ENCODE measurements at places on chromosomes 6 and 20.

- no peak for DNase-seq
Observed at GRCh38 chr6:5898563-5898962, 108.2 kb downstream of the NRN1 start.

DNA sequence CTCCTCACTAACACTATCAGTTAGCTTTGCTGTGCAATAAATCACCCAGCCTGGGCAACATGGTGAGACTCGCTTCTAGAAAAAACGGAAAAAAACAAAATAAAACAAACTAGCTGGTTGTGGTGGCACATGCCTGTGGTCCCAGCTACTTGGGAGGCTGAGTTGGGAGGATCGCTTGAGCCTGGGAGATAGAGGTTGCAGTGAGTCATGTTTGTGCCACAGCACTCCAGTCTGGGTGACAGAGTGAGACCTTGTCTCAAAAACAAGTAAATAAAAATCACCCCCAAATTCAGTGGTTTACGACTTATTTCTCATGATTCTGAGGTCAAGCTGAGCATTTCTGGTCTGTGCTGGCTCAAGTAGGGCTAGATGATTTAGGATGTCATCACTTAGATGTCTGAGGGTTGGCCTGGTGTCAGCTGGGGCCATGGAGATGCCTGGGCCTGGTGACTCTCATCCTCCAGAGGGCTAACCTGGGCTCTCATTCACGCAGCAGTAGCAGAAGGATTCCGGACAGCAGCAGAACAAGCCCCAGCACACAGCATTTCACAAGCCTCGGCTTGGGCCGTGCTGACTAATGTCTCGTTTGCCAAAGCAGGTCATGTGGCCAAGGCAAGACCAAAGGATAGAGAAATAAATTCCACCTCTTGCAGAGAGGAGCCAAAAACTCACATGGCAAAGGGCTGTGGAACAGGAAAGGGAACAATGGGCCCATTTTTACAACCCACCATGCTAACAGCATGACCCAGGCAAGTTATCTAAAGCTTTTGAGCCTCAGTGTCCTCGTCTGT is 32.5 kb downstream of the MGME1 start:
- no peak for DNase-seq

DNA sequence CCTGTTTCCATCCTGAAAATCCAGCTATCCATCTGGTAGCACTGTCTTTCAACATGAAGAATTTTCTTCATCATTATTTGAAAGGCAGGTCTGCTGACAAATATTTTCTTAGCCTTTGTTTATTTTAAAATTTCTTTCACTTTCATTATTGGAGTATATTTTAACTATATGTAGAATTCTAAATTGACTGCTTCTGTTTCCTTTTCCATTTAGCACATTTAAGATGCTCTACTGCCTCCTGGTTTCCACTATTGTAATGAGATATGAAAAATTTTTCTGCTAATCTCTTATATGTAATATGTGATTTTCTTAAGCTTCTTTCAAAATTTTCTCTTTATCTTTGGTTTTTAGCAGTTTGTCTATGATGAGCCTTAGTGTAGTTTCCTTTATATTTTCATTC is 97.3 kb downstream of the TBC1D32 start:
- DNase-seq: no peak

DNA sequence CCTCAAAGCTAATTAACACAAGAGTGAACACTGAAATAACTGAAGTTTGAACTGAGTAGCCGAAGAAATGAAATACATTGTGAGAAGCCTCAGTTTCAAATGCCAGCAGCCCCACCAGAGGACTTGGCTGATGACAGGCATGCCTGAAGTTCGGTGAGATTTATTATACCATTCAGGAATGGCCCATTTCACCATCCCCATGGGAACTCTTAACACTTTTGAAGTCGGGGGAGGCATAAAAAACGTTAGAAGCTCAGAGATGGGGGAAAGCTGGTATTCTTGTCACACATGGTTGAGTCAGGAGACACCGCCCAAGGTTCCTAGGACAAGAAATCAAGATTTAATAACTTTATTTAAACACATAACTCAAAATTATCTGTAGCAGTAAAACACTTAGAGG is 17.6 kb upstream of the SLC22A3 start:
- no peak for DNase-seq

DNA sequence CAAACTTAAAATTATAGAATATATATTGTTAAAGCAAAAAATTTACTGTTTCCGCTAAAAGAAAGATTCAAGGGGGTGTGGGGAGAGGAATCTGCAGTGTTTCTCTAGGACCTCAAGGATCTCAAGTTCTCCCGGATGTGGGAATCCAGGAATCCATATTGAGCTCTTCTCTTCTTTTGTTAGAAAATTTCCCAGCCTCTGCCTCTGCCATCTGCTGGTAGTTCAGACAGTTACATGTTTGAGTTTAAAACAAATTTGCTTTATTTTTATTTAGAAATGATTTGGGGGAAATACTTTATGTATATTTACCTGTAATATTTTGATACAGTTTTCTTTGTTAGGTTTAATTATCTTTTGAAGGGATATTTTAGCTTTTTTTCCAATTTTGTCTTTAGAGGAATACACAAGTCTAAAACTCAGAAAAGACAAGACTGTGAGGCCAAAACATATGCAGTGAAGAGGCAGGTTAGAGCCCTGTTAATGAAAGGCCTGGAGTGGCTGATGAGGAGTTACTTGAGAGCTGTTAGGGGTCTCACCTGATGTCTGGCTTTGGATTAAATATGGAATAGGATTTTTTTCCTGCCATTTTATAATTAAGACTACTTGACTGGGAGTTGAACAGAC is 268.8 kb downstream of the ARID1B start:
- no peak for DNase-seq

- DNase-seq: no peak
Observed at GRCh38 chr6:22447249-22448196, 121.8 kb upstream of the HDGFL1 start.

- DNase-seq: no peak
Observed at GRCh38 chr20:49669601-49670189, 44.0 kb downstream of the B4GALT5 start.

DNA sequence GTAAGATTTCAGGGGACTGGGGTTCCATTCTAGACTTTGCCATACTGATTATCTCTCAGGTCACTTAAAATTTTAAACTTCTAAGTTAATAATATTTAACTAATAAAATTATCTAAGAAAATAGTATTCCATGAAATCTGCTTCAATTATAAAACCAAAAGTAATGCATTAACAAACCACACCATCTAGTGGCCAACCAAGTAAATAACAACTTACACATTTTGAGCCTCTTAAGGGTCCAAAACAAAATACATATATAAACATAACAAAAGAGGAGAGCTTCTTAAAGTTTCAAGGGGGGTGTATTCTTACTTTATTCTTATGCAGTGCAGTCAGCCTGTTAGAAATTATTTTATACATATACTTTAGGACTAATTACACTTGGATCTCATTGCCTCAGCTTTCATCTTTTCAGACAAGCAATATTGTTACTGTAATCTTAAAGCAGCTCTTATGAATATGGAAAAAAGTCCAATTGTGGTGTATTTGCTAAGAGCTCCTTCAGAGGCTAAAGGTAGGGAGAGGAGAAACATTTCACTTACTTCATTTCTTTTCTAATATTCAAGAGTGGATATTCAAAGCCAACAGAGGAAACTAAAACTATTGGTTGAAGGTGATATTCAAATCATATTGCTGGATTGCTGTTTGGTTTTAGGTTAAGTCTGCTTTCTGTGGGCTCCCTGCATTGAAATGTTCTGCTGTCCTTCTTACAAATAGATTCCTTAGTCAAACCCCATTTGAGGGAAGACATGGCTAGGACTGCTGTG is 199.7 kb upstream of the SIM1 start:
- no peak for DNase-seq

DNA sequence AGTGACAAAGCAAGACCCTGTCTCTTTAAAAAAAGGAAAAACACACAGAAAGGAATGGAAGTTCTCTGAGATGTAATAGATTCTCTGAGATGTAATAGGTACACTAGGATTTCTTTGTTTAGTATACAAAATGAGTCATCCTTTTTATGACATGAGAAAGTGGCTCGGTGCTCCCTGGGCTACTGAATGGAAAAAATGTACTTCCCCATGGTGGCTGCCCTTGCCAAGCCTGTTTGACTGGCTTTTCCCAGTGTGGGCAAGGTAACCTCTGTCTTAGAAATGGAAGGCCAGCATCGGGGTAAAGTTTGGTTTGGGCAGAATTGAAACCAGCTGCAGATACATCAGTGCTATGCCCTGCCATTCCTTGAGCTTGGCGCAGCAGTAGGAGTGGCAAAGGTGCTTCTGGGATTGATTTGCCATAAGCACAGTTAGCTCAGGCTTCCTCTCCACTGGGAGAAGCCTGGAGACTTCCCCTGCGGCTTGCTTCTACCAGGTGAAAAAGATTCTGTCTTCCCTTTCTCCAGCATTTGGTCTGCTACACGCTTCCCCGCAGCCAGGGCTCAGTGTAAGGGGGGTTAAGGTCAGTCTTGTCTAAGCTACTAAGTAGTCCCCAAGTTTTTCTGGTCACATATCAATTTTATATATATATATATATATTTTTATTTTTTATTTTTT is 24.5 kb downstream of the ARFGEF2 start:
- no peak for DNase-seq

GRCh38 chr6:24430086-24430485 is 27.4 kb downstream of the MRS2 start:
- no peak for DNase-seq

Data from AG04449 (cell line).